ENCODE measurements at places on chromosomes 3 and 15.

DNA sequence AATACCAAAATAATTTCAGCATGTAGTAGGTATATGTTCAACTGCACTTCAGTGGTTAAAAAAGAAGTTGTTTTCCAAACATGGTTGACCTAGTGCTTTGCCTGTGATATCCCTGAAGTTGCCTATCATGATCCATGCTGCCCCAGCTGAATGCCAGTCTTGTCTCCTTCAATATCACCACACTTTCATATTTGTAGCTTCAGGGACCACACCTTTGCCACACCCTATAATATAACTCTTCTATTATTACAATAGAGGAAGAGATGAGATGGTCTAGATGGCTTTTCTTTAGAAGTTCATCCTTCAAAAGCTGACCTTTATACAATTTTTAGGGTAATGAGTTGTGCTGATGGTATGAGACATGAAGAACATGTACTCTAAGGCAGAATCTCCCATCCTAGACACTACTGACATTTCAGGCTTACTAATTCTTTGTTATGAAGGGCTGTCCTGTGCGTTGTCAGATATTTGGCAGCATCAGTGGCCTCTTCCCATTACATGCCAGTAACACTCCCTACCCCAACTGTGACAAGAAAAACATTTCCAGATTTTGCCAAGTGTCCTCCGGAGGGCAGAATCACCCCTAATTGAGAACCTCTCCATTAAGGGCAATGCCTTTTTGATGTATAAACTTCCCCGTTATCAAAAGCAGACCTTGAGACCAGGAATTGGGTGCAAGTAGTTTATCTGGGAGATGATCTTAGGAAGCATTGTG, 76.2 kb upstream of the PLCL2 start:
- DNase-seq, result no peak

GRCh38 chr3:56557831-56558170, 826 bp downstream of the CCDC66 start:
- DNase-seq, result no peak

- no peak for DNase-seq
These were observed 86.2 kb downstream of the THSD4 start for GRCh38 chr15:71201477-71201876.

DNA sequence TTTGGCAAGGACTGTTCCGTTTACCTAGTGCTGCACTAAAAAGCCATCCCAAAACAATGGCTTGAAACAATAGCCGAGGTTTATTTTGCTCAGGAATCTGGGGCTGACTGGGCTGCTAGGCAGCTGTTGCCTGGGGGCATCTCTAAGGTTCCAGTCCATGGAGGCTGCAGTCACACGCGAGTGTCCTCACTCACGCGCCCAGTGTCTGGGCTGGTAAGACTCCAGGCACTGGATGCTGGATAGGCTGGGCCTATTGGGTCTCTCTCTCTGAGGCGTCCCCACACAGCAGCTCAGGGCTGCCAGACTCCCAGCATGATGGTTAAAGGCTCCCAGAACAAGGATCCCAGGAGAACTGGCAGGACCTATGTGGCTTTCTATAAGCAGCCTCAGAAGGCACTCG, 34.2 kb downstream of the ALS2CL start:
- no peak for DNase-seq
